Choroid plexus epithelial cell (primary cell): ENCODE measurements at places on chromosomes 11 and 22.
A peak's percentile ranks its signal among the peaks of the same experiment; 100 is the strongest.

GRCh38 chr22:38531251-38531938 lies 25.3 kb upstream of the DDX17 start:
- no peak for DNase-seq

GRCh38 chr22:32796865-32797573 lies 4.5 kb upstream of the TIMP3 start:
- DNase-seq: peak; percentile 80

GRCh38 chr22:24723111-24723510 lies 51.4 kb downstream of the PIWIL3 start:
- DNase-seq: no peak

GRCh38 chr11:105857728-105858127 lies 164.3 kb downstream of the MSANTD4 start:
- no peak for DNase-seq

DNA sequence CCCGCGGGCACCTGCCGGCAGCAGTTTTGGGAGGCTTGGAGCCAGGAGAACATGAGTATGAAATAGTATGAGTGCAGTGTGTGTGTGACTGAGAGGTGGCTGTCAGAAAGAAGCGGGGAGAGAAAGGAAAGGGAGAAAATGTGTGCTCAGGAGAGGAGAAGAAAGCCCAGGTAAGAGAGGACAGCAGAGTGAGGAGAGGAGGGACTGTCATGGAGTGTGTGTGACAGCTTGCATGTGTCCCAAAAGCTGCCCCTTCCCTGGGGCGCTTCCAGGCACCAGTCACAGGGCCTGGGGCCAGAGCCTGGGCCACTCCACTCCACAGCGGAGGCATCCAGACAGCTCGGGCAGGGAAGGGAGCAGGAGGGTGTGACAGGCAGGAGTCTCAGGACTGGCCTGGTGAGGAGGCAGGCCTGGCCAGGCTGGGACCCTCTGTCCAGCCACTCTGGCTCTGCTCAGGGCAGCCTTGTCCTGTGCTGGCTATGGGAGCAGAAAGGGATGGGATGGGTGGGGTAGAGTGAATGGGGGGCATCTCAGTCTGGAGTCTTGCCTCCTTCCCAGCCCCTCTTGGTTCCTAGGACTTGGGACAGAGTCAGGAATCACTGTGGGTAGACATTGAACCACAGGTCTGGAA lies 949 bp downstream of the MMP11 start:
- DNase-seq: no peak

- no peak for DNase-seq
Observed at GRCh38 chr11:2400762-2401435, 349 bp downstream of the TSSC4 start.

- no peak for DNase-seq
Observed at GRCh38 chr11:130874955-130875531, 41.2 kb downstream of the SNX19 start.

DNA sequence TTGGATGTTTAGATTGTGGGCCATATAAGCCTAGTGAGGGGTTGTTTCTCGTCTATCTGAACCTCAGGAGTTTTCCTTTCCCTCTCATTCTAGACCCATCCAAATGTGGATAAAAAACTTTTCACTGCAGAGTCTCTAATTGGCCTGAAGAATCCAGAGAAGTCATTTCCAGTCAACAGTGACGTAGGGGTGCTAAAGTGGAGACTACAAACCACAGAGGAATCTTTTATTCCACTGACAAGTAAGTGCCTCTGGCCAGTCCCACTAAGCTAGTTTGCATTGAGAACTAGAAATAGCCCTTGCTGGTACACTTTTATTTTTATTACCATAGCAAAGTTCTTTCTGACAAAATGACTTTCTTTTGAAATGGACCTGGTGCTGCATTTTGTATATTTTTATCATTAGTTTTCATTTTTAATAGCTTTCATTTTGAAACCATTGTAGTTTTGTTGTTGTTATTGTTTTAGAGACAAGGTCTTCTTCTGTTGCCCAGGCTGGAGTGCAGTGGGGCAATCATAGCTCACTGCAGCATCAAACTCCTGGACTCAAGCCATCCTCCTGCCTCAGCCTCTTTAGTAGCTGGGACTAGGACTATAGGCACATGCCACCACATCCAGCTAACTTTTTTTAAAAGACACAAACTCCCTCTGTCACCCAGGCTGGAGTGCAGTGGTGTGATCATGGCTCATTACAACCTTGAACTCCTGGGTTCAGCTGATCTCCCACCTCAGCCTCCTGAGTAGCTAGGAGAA lies 14.6 kb upstream of the PHLDB1 start:
- DNase-seq: no peak

- DNase-seq: no peak
Observed at GRCh38 chr11:20474176-20474881, 86.8 kb downstream of the PRMT3 start.

DNA sequence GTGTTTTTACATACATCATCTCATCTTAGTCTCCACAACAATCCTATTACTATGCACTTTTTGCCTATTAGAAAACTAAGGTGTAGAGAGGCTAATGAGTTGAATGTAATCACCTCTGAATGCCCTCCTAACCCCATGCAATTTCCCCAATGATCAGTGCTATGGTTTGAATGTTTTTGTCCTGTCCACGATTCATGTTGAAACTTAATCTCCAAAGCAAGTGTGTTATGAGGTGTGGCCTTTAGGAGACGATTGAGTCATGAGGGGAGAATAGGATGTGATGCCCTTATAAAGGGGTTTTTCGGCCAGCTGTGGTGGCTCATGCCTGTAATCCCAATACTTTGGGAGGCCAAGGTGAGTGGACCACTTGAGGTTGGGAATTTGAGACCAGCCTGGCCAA lies 2.0 kb upstream of the CCDC73 start:
- no peak for DNase-seq

DNA sequence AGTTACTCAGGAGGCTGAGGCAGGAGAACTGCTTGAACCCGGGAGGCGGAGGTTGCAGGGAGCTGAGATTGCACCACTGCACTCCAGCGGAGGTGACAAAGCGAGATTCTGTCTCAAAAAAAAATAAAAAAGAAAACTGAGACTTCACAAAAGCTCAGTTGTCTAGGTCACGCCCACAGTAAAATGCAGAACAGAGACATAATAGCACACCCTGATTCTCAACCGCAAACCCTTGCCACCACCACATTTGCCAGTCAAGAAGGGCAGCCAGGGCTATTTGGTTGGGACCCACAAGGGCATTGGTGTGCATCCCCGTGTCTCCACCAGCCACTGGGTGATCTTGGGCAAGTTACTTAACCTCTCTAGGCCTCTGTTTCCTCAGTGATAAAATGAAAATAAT lies 25.4 kb downstream of the CREB3L1 start:
- no peak for DNase-seq

- DNase-seq: no peak
Observed at GRCh38 chr22:19811211-19811621, 43.5 kb downstream of the GNB1L start.

GRCh38 chr11:66800720-66801428 lies 42.4 kb upstream of the RCE1 start:
- no peak for DNase-seq

GRCh38 chr11:47216121-47216798 lies 1.5 kb downstream of the DDB2 start:
- peak; percentile 64 for DNase-seq

- peak; percentile 82 for DNase-seq
Observed at GRCh38 chr11:64745521-64746328, 1.8 kb upstream of the RASGRP2 start.

DNA sequence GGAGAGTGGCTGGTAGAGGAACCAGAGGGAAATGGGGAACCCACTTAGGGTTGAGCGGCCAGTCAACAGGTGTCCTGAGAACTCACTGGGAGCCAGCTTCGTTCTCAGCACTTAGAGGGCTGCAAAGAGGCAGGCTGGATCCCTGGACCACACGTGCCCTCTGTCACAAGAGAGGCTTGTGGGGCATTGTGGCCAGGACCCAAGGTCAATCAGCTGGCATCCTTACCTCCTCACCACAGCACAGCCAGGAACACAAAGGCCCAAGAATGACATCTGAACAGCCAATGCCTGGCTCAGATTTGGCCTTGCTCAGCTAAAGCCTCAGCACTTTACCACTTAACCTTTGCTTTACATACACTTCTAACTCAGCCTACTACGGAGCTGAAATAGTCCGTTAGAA lies 7.4 kb downstream of the MAPK8IP1 start:
- DNase-seq: no peak

GRCh38 chr11:87894961-87895360 lies 280.3 kb downstream of the RAB38 start:
- no peak for DNase-seq

DNA sequence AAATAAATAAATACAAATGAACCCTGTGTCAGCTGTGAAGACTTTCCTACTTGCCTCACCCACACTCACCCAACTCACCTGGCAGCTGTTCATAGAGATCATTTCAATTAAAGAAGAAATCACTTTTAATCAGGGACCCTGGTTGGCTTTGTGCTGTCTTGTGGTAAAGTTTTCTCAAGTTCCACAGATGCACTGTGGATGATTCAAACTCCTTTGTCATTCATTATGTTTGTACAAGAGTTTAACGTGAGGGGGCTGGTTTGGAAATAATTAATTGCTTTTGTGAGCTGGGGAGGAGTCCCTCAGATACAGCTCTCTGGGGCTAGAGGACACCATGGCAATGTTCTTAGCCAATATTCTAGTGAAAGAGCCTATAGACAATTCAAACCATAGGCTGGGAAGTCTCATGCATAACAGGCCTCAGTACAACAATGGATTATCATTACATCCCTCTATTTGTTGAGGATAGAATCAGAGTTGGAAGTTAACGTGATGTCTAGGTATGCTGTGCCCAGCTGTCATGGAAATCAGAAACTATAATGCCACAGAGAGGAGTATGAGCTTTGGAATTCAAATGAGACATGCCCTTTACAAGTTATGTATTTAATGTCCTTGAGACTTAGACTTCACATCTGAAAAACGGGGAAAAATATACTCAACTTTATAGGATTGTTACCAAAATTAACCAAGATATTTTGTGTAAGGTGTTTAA lies 698.5 kb downstream of the KCNA4 start:
- peak; percentile 34 for DNase-seq

DNA sequence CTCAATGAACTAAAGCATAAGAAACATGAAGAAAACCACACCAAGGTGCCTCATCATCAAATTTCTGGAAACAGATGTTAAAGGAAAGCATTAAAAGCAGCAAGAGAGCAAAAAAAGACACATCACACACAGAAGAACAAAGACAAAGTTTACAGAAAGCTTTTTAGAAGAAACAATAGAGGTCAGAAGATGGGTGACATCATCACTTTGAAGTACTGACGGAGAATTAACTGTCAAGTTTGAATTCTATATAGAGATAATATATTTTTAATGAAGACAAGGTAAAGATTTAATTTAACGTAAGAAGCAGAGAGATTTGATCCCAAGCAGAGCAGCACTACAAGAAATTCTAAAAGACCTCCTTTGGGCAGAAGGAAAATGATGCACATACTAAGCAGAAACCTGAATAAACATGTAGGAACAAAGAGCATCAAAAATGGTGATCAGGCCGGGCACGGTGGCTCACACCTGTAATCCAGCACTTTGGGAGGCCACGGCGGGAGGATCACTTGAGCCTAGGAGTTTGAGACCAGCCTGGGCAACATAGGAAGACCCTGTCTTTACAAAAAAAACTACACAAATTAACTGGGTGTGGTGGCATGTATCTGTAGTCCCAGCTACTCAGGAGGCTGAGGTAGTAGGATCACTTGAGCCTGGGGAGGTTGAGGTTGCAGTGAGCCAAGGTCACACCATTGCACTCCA lies 63.3 kb upstream of the RTL6 start:
- DNase-seq: no peak

DNA sequence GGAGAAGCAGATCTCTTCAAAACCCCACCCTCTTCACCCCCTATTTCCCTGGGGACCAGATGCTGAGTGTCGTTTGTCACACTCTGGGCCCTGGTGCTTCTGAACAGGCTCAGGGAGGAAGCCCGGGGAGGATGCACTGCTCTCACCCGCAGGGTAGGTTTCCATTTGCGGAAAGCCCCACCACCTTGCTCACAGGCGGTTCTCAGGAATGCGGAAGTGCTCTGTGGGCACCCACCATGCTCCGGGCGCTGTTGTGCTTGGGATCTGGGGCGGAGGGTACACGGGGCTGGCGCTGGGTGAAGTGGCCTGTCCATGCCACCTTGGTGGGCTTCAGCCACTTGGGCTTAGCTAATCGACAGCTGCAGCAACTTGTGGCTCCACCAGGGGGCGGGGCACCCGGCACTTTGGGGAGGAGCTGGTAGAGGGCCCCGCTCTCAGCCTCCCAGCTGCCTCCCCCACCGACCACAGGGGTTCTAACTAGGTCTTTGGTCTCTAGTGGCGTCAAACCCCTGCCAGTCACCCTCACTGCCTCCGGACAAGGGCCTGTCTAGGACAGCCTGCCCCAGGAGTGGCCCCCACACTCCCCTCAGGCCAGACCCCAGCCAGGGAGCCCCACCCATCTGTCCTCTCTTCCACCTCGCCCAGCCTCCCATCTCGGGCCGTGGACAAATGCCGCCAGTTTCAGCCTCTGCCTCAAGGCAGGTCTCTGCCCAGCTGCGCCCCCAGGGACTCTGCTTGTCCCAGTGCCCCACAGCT lies 7.4 kb downstream of the NDUFV1 start:
- DNase-seq: peak; percentile 60

GRCh38 chr11:72493426-72494108 lies 59.2 kb upstream of the CLPB start:
- peak; percentile 48 for DNase-seq

- no peak for DNase-seq
Observed at GRCh38 chr11:76987203-76987602, 47.0 kb upstream of the B3GNT6 start.

GRCh38 chr22:43526117-43526655 lies 114.4 kb downstream of the MPPED1 start:
- DNase-seq: no peak

- peak; percentile 42 for DNase-seq
Observed at GRCh38 chr11:124442442-124442841, 3.1 kb downstream of the OR8B8 start.

GRCh38 chr11:1586699-1587098 lies 1.6 kb upstream of the KRTAP5-1 start:
- DNase-seq: no peak

DNA sequence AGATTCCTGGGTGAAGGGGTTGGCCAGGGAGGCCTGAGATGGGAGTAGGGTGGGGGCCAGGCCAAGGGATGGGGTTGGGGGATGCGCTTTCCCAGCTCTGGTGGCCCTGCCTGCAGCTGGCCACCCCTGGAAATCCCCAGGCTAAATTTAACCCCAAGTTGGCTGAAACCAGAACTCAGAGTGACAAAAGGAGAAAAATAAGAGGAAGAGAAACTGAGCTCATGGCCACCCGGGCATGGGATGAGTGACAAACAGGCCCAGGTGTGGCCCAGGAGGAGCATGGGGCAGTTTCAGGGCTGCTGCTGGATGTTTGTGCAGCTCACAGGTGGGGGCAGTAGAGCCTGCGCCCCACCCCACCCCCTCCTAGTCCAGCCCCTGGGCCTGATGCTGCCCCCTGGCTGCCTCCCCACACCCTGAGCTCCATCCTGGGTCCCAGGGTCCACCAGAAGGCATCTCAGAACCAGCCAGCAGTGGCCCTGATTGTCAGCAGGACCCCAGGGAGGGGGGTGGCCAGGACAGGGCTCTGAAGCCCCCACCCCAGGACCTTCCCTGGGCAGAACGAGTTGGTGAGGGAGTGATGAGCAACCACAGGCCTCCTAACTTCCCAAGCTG lies 48.0 kb downstream of the IGLL5 start:
- no peak for DNase-seq
